ENCODE measurements at places on chromosomes 6 and 20.

DNA sequence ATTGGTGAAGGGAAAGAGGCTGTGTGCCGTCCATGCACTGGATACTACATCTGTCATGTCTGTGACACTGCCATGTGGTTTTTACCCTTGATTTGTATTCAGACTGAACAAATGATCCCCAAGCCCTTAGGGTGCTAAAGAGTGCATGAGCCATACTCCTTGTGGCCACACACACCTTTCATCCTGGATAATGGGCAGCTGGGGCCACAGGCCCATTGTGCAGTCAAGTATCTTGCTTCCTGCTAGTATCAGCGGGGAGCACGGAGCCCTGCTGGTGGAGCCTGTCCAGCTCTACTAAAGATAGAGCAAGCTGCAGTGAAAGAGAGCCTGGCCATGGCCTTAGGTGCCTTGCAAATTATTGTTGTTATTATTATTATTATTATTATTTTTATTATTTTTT is 75.1 kb downstream of the SLX4IP start:
- no peak for DNase-seq

- DNase-seq = no peak
Observed at GRCh38 chr20:47660602-47660905, 124.7 kb downstream of the SULF2 start.

GRCh38 chr20:62703853-62704228 is 4.8 kb upstream of the NTSR1 start:
- no peak for DNase-seq

- DNase-seq = no peak
Observed at GRCh38 chr6:135323202-135323668, 142.1 kb downstream of the MYB start.

DNA sequence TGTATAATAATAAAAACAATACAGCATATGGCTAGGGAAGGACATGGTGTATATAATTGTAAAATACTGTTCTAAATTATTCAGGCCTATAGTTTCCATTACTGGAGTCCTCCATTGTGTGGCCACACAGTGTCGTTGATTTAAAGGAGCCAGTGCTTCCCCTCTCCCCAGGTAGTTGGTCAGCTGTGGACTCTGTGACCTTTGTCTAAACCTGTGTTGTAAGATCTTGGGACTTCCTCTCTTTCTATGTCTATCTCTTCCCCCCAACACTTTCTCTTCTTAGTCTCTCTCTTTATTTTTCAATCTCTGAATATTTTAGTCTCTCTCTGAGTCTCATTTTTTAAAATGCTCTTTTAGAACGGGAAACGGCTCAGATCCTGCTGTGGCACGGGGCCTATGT is 35.6 kb downstream of the BRPF3 start:
- DNase-seq = no peak

DNA sequence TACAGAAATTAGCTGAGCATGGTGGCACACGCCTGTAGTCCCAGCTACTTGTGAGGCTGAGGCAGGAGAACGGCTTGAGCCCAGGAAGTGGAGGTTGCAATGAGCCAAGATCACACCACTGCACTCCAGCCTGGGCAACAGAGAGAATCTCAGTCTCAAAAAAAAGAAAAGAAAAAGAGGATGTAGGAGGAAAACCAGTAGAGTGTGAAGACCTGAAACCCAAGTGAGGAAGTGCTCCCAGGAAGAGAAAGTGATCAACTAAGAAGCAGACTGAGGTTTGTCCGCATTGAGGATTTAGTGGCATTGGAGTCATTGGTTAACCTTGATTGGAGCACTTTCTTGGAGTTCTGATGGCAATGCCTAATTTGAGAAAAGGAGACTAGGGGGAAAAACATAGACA is 20.6 kb upstream of the TASP1 start:
- no peak for DNase-seq

- DNase-seq = no peak
Observed at GRCh38 chr20:6104493-6105188, 18.2 kb downstream of the FERMT1 start.

GRCh38 chr6:170416959-170417606 is 110.5 kb downstream of the FAM120B start:
- no peak for DNase-seq

- DNase-seq = no peak
Observed at GRCh38 chr6:27130668-27131428, 116.7 kb upstream of the PRSS16 start.

Measured in stimulated activated CD4-positive, alpha-beta T cell treated with anti-CD3 and anti-CD28 coated beads, Interleukin-12 subunit alpha, Interleukin-12 subunit beta, amount 100 ng/mL, for 4 hours (primary cell).